C1 segment of cervical spinal cord (tissue), 14 donors: ENCODE measurements at places on chromosomes 13 and 19.

GRCh38 chr13:25675060-25675459 lies 303.3 kb downstream of the ATP8A2 start:
- DNase-seq = no peak

DNA sequence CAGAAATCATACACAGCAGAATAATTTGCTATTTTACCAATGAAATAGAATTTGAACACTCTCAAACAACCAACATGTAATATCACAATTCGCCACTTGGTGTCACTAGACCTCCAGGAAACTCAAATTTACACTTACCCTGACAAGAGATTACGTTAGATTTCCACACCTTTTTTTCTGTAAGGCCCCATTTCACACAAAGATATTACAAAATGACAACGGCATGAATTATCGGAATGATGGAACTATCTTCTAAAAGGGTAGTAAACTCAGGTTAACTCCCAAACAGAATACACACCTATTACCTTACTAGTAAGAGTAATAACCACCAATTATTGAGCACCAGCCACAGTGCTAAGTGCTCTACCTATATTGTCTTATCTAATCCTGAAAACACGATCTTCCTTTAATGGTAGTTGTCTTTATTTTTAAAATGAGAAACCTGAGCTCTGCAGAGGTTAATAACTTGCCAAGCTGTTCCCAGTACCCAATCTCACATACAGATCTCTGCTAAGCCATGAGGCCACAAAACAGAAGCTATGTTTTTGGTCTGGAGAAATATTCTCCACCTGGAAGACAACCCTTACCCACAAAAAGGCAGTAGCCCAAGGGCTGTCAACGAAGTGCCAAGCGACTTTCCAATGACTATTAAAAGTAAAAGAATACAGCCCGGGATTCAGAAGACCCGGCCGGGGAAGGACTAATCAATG lies 152.4 kb downstream of the DCLK1 start:
- DNase-seq = no peak

DNA sequence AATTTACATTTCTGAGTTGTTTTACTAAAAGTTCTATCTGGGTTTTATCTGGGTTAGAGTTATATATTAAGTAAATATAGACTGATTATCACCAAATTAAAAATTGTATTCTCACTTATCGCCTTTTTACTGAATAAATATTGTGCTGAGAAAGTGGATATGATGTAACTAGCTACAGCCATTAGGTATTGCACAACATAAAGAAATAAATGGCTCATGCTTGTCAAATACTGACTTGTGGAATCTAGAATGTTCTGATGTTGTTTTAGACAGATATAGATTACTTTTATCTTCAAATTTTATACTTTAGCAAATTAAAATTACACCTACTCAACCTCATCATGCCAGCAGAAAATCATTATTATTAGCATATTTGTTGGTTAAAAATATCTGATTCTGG lies 1277.1 kb upstream of the MIR17HG start:
- DNase-seq = no peak

DNA sequence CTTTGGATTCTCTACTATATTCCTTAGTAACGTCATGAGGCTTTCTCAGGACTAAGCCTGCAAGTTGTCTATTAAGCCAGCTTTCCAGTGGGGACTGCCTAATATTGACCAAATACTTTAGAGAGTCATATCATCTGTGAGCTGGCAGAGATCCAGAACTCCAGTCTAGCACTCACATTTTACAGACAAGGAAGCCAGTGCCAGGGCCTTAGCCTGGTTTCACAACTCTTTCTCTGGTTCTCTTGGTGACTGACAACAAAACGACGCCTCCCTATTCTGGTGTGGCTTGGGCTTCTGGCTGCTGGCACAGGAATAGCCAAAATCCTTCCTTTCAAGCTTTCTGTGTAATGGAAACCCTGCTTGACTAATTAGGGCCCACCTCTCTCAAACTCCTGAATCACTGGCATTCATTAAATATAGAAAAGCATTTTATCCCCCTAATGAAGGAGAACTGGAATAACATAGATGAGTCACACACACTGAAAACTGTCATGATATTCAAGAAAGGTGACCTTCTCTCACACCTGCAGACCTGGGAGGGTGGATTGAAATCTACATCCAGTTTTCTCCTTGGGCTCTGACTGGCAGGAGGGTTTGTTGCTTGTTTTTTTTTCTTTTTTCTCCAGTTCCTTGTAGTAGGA lies 75.2 kb upstream of the UBL3 start:
- DNase-seq = no peak

- DNase-seq = no peak
These were observed 300.1 kb downstream of the TBC1D4 start for GRCh38 chr13:75181906-75182305.

DNA sequence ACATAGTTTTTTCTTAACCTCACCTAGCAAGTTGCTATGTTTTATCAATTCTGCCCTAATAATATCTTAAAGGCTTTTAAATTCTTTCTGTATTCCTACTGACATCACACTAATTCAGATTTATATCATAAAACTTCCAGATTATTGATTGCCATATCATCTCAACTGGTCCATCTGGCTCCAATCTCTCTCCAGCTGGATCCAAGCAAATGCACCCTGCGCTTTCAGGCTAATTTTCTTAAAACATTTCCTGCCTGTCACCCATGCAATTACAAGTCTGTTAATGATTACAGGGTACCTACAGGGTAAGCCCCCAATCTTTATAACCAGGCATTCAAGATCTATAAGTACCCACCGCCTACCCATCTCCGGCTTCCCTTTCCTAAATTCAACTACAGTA lies 95.2 kb downstream of the SERP2 start:
- no peak for DNase-seq
